Bronchial epithelial cell (primary cell): ENCODE measurements at places on chromosomes 11 and 22.

DNA sequence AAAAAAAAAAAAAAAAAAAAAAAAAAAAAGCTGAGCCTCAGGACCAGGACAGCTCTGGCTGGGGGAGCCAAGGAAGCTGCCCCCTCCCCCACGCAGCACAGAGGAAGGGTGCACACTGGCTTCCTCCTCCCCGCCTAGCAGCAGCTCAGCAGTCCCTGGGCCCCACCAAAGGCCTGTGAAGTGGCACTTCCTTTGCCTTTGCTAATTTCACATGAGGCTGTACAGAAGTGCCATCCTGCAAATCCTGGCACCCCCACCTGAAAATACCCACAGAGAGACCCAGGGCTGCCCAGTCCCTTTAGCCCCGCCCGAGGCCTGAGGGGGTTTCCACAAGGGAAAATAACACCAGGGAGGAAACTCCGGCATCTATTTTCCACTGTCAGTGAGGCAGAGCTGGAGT is 3.9 kb downstream of the RHOG start:
- no peak for DNase-seq

DNA sequence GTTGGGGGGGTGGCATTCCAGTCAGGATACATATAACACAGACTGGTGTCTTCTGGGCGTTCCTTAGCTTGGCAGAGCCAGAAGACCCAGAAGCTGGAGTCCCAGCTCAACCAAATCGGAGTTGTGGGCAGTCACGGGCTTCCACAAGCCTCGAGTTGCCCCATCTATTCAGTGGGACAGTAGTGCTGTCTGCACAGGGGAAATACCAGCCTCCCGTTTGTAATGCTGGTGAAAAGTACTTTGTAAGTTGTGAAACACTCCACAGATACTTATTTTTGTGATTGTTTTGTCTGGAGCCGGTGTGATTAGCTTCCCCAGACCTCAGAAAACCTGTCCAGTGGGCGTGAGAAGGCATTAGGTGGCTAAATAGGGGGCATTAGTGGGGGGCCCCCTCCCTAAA is 13.6 kb downstream of the DGKZ start:
- DNase-seq = no peak

- peak; percentile 94 for DNase-seq
These were observed 12.2 kb downstream of the PHLDB1 start for GRCh38 chr11:118619444-118620197.

DNA sequence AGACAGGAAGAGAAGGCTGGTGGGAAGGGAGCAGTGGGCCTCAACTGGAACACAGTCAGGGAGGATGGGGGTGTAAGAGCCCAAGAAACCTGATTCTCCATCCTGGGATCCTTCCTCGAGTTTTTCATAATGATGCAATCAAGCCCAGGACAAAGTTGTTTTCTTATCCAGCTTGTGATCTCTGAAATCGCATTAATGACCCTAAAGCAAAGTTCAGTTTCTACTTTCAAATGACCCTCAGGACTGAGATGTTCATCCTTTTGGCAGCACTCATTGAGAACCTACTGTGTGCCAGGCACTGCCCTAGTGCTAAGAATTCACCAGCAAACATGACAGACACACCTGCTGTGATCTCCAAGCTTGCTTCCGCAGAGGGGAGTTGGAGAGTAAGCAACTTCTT is 45.3 kb downstream of the ISX start:
- no peak for DNase-seq

DNA sequence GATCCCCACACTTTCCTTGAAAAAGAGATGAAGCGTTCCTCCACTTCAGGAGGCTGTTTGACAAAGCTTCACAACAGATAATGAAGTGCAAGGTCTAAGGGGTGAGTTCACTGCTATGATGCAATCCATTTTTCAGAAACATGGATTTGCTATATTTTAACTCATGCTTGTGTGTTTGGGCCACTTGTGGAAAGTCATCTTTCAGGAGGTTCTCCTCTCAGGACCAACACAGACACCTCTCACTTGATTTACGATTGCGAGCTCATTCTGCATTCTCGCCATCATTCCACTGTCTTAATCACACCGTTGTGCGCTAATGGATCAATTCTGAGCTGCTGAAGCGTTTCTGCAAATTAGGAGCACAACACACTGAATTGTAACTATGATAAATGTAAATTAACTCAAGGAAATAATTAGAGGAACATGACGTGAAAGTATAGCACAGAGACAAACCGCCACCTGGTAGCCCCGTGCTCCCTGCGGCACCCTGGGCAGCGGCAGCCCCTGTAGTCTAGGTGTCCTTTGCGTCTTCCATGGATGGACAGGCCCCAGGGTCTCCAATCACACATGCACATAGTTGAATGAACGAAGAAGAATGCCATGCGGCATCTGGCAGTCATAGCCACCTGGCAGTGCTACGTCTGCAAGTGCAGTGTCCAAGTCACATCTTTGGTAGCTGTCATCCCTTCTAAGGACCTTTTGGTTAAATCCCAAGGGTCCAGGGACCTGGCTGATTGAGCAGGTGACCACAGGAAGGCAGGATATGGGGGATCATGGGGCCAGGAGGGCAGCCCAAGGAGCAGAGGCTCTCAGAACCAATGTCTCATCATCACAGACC is 28.1 kb upstream of the RTL6 start:
- DNase-seq = no peak

GRCh38 chr11:133952199-133953190 is 4.3 kb downstream of the IGSF9B start:
- DNase-seq = no peak

DNA sequence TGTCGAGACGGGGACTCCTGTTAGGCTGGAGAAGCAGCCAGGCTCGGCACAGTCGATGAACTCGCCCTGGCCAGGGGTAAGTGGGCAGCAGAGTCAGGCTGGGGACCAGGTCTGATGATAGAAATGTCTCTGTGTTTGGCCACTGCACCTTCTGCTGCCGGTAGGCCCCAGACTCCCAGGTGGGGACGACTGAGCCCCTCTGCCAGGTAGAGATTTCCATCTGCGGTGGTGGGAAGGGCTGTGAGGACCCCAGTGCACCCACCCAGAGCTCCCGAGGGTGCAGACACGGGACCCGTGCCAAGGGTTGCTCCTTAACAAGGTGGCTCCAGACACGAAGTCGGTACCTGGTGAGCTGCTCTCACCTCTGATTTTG is 862.5 kb downstream of the TBC1D22A start:
- DNase-seq = no peak

GRCh38 chr11:92954003-92954402 is 15.4 kb upstream of the MTNR1B start:
- no peak for DNase-seq

- DNase-seq = no peak
These were observed 29.3 kb upstream of the NFAM1 start for GRCh38 chr22:42461511-42461910.

DNA sequence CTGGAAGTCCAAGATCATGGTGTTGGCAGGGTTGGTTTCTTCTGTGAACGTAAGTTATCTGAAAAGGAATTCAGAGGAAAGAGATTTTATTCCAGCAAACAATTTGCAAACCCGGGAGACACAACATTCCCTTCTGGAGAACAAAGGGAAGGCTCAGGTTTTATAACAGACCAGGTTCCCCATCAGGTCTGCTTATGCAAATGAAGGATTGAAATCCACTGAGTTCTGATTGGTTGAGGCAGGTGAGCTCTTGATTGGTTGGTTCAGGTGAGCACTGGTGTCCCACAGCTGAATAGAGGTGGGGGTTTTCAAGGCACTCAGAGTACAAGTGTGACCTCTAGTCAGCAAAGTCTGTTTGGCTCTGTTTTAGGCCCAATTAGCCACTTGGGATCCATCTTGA is 1306.8 kb downstream of the TBC1D22A start:
- no peak for DNase-seq

DNA sequence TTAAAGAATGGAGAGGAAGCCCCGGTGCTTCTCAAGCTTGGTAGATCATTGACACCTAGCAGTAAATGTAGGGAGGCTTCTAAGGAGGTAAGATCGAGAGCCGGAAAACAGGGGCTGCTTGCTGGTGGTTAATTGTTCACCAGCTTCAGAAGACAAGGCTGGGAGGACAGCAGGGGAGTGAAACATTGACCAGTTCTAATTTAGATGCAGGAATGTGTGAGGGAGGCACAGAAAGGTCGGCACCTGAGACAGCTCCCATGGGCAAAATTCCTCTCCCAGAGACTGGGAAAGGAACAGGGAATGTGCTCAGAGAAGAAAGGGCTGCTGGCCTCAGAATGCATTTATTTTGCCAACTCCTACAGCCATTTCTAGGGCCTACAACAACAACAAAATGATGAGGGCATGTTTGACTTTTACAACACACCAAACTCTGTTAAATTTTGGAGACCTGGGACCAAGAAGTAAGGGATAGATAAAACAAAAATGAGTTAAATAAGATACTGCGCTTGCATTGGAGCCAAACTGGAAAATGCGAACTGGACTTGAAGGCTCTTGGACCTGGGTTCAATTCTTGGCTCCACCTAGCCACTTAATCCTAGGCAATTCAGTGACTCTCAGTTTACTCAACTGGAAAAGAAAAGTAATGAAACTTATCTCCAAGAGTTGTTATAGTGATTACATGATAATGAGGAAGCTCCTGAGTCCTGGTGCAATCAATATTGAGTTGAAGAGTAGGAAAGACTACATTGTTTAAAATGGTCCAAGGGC is 31.0 kb downstream of the FZD4 start:
- DNase-seq = no peak

DNA sequence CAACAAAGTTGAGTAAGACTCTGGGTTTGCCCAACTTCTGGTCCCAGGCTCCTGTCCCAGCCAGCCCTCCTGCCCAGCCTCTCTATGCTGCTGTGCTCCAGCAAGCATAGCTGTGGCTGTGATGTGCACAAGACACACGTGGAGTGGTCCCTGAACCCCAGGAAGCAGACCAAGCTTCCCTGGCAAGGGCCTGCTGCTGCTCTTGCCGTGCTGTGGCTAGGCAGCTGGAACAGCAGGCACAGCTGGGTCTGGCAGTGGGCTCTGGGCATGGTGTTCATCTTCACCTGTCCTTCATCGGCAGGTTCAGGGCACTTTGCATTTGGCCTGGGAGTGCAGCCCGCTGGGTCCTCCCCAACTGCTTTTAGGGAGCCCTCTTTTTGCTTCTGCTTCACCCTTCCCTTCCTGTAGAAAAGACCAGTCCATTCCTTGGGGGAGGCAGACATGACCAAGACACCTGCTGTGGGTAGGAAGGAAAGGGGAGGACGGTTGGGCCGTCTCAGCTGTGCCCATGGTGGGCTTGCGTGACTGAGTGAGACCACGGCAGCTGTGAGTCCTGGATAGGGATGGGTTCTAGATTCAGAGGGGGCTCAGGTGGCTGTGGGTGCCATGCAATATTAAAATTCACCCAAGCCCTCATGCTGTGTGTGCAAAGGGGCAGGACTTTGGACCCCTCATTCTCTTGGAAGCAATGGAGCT is 26.1 kb upstream of the ETS1 start:
- DNase-seq = no peak

DNA sequence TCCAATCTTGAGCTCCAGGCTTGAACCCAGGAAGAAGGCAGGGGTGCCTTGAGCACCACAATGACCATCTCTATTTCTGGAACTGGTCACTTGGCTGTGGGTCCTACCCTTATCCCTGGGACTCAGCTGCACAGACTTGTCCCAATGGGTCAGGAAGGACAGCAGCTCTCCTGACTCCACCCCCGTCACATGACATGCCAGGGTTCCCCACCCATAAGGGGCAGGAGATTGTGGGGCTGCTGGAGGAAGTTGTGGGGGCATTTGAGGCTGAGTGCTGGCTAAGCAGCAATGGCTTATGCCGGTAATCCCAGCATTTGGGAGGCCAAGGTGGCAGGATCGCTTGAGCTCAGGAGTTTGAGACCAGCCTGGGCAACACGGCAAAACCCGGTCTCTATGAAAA is 56.2 kb downstream of the NFAM1 start:
- DNase-seq = no peak

DNA sequence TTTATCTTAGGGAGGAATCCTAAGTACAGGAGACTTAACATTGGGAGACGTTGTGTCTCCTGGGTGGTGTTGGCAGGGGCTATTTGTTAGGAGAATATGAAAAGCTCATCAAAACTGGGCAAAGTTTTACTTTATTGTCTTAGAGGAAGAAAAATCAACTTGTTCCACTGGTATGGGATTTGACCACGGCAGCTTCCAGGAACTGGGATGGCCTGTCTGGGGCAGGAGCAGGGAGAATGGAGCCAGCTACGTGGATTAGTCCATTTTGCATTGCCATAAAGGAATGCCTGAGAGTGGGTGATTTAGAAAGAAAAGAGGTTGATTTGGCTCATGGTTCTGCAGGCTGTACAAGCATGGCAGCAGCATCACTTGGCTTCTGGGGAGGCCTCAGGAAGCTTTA is 198.4 kb downstream of the ADAMTS15 start:
- DNase-seq = no peak

GRCh38 chr22:24429411-24430365 is 2.3 kb downstream of the ADORA2A start:
- no peak for DNase-seq
